Activated gamma-delta T cell treated with Interleukin-2 at 50 U/mL for 16 hours (primary cell): ENCODE measurements at places on chromosomes 11 and 22.

DNA sequence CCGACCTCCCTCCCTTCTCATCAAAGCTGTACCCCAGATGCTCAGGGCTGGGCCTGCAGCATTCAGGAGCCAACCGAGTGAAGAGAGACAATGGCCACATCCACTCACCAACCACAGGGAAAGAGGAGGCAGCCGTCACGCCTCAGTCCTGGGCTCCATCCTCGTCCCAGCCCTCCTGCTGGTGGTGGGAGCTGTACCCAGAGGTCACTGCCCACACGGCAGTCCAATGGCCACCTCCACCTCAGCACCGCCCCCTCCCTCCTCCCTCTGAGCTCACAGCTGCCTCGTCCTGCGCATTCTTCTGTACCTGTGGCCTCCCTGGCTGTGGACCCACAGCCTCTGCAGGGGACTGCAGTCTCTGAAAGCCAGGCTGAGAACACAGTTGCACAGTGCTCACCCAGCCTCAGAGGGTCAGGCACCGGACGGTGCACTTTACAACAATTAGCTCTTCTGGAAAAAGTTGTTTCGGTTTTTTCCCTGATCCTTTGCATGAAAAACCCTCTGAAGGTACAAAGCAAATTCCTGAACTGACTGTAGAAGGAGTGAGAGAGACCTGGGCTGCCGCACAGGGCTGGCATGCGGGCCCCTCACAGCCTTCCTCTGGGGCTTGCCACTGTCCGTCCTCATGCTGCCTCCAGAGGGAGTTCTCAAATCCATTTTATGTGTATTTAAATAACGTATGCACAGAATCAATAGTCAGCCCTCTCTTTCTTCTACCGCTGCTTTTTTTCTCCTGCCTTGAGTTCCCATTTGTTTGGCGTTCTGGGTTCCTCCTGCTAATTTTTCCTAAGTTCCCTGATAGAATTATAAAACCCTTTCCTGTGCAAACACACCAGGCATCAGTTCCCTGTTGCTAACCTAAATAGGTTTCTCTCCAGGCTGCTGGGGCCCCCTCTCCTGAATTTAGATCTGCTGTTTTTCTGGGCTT is 52.7 kb downstream of the PHF21B start:
- no peak for DNase-seq

DNA sequence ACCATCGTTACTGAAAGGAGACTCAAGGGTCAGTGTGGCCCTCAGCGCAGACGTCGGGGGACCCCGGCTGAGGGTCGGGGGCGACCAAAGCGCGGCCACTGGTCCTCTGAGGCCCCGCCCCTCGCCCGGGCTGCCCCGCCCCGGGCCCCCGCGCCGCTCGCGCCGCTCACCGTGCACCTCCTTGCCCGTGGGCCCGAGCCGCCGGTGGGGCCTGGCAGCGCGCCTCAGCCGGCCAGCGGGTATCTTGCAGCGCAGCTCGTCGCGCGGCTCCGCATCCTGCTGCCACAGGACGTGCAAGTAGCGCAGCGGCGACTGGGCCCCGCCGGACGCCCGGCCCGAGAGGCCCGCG is 419 bp downstream of the ANKRD54 start:
- peak; percentile 36 for DNase-seq

GRCh38 chr11:75431533-75432525 is 1.2 kb downstream of the KLHL35 start:
- no peak for DNase-seq

DNA sequence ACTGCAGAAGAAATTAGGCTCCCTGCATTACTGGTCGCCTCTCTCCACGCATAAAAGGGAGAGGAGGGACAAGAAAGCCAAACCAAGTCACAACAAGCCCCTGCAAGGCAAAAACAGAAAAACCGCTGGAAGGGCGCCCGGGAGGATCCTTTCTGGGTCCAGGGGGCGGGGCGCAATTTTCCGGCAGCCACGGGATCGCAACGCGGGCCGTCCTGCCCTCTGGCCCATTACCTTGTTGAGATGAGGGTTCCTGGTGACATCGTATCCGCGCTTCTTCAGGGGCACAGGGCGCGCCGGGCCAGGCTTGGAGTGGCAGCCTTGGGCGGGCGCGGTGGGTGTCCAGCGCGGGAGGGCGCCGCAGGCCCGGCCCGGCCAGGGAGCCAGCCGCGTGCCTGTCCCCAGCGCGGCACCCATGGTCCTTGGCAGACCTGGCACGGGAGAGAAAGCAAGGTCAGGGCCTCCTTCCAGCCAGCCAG is 847 bp downstream of the ME3 start:
- DNase-seq = no peak
